ENCODE measurements at places on chromosomes 11 and 22.

GRCh38 chr11:6505577-6506240 is 8.6 kb downstream of the DNHD1 start:
- DNase-seq, result peak; percentile 21

DNA sequence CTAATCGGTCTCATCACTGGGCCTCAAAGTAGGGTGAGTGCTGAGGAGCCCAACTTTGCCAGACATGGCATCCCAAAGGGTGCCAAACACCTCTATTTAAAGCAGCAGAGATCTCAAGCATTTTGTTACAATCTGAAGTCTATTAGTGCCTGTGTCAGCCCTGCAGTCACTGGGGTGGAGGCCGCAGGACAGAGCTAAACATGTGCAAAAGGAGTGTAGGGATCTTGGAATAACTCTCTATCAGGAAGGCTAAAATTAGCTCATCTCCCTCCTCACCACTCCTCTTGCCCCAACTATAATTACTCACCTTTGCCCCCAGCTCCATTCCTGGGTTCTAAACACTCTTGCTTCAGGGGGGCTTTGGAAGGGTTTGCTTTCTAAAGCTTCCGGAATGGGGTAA is 87.5 kb downstream of the TIMP3 start:
- no peak for DNase-seq

DNA sequence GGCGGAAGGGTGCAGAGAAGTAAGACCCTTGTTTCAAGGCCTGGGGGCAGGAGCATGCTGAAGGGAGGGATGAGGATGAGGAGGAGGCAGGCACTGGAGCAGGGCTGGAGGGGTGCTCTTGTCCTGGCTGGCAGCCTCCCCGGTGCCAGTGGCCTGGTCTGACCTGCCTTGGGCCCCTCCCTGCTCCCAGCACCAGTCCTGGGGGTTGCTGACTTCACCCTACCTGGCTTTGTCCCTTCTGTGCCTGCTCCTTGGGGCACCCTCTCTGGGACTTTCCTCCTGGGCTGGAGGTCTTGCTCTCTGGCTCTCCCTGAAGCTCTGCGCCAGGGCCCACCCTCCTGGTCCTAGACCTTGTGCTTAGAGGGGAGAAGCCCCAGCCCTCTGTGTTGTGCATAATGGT is 4.7 kb upstream of the FLRT1 start:
- DNase-seq, result no peak

GRCh38 chr22:38824585-38824984 is 19.2 kb downstream of the NPTXR start:
- peak; percentile 54 for DNase-seq

DNA sequence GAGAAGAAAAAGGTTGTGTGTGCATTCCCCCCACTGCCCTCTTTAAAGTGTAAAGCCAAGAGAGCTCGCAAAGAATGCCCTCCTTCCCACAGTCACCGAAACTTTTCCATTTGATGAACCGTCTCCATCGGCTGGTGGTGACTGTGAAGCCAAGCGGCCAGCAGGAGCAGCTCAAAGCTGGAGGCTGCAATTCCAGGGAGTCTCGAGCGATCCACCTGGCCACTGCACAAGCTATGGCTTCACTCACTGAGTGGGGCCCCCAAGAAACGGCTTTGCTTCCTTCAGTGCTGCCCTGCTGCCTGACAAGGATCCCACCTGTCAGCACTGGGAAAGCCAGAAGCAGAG is 117.7 kb downstream of the ABTB2 start:
- no peak for DNase-seq

- DNase-seq, result no peak
Observed at GRCh38 chr11:86374586-86374985, at the start of gene CCDC81. TSS of gene CCDC81 (plus strand) at chr11:86374887. CDS start at chr11:86375164, 277 bp downstream.

GRCh38 chr11:12962306-12962705 is 46.8 kb upstream of the RASSF10 start:
- no peak for DNase-seq

DNA sequence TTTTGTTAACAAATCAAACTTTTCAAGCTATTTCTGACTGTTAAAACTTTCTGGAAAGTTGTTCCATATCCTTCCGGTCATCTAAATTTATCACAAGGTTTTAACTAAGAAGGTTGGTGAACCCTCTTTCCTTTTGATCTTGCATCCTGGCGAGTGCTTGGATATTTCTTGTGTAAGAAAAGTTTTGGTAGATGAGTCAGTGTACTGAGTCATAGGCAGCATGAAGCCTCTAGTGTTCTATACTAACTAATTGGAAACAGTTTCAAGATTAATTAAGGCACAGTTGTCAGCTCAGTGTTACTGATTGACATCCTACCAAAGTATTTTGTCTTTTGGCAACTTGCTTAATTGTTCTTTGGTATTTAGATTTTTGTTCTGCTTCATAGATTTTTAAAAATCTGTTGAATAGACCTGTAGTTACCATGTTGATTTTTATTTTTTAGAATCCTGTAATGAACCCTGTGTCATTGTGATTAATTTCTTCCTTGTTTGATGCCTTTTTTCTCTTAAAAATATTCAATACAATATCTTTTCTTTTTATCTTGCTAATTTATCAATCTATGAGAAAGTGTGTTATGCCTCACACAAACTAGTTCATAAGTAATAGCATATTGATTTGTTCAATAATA is 38.0 kb downstream of the METTL15 start:
- no peak for DNase-seq

- peak; percentile 53 for DNase-seq
Observed at GRCh38 chr11:123454060-123454651, 24.1 kb downstream of the GRAMD1B start.

DNA sequence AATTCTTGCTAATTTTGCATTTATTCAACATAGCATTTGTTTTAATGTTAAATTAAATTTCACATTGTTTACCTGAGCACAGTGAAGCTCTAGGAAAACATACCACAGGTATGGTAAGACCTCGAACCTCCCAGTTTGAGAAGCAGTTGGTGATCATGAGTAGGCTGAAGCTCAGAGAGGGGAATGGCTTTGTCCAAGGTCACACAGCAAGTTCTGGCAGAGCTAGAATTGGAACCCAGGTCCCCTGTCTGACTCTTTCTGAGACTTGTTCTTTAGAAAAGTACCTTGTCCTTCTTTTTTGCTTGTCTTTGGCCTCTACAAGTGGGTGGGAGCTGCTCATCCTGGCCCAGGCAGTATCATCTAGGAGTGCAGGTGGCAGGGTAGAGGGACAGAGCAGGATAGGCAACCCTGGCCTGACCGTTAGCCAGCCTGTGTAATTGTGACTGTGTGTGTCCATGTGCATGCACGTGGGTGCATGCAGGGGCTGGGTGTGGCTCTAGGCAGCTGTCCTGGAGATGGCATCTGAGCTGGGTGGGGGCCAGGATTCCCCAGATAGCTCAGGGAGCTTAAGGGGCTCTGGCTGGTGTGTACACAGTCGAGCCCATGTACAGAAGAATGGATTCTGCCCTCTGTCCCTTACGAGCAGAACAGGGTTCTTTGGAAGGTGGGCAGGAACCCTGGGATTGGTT is 21.6 kb downstream of the PHLDB1 start:
- DNase-seq, result no peak

- no peak for DNase-seq
Observed at GRCh38 chr11:134047586-134047999, 21.3 kb upstream of the JAM3 start.

GRCh38 chr11:106398502-106399075 is 321.1 kb downstream of the AASDHPPT start:
- no peak for DNase-seq

GRCh38 chr11:19729141-19729540 is 16.5 kb downstream of the NAV2 start:
- no peak for DNase-seq

DNA sequence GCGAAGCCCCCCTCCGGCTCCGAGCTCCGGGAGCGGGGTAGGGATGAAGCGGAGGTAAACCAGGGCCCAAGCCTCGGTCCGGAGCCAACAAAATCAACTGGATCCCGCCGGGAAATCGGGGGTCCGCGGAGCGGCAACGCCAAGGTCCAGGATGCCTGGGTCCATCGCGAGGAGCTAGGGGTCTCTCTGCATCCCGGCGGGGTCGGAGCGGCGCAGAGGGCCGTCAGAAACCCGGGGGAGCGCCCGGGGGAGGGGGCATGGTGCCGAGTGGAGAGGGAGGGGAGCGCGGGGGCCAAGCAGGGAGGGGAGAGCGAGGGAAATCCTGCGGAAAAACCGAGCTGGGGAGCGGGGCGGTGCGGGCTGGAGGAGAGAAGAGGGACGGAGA is 51.8 kb downstream of the SLC22A12 start:
- no peak for DNase-seq

DNA sequence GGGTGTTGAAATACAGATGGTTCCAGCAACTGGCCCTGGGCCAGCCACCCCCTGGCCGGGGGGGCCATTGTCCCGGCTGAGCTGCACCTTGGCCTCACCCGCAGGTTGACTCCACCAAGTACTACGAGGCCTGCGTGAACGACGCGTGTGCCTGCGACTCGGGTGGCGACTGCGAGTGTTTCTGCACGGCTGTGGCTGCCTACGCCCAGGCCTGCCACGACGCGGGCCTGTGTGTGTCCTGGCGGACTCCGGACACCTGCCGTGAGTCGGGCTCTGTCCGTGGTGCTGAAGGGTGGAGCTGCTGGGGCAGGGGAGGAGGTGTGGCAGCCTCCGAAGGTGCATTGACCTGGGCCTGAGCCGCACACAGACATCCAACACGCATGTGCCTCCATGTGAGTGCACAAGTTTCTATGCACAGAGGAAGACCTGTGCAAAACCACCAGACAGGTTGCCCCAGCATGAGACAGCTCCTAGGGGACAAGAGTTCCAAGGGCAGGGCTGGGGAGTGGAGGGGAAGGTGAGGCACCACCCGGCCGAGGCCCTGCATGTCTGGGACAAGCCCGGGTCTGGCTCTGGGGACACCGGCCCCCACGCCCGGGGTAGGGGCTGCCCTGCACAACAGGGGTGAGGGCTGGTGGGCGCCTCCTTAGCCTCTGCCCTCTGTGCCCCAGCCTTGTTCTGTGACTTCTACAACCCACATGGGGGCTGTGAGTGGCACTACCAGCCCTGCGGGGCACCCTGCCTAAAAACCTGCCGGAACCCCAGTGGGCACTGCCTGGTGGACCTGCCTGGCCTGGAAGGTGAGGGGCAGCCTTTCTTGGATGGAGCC is 16.1 kb downstream of the MUC5B start:
- no peak for DNase-seq

GRCh38 chr11:11978792-11979487 is 29.5 kb downstream of the DKK3 start:
- DNase-seq, result no peak

DNA sequence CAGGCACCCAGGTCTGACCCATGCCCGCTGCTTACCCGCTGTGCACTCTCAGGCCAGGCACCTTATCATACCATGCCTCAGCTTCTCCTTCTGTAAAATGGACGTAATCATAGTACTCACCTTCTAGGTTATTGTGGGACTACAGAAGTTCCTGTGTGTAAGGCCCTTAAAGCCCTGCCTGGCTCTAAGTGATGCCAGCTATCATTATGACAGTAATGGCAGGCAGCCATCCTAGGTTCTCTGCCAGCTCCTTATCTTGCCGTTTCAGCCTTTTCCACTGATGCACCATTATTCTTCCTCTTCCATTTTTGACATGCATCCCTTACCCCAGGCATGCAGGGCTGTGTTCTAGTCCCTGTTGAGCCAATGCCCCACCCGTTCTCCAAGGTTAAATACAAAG is 57.9 kb downstream of the DBX1 start:
- DNase-seq, result no peak

GRCh38 chr11:111960916-111961315 is 23.8 kb downstream of the DIXDC1 start:
- DNase-seq, result no peak

GRCh38 chr11:122002047-122002446 is 114.0 kb downstream of the BLID start:
- no peak for DNase-seq

DNA sequence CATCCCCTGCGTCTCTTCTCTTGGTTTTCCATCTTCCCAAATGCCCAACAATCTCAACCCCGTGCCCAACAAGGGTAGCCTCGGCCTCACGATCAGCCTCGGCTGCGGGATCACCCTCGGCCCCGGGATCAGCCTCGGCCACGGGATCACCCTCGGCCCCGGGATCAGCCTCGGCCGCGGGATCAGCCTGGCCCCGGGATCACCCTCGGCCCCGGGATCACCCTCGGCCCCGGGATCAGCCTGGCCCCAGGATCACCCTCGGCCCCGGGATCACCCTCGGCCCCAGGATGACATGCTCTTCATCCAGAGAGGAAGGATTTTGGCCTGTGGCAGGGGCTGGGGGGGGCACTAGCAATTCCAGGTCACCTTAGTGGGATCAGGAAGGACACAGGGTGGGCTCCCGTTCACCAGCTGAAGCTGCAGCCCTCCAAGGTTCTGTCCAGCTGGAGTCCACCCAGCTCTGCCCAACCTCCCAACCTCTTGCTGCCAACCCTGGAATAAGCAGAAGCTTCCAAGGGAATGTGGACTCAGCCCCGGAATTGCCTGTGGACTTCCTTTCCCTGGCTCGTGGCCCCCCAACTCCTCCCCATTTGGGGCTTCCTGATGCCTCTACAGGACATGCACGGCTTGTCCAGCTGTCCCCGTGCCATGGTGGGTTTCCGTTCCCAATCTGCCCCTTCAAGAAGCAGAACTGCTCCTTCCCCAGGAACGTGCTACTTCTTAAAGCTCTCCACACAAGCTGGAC is 6.2 kb downstream of the ALG12 start:
- no peak for DNase-seq

DNA sequence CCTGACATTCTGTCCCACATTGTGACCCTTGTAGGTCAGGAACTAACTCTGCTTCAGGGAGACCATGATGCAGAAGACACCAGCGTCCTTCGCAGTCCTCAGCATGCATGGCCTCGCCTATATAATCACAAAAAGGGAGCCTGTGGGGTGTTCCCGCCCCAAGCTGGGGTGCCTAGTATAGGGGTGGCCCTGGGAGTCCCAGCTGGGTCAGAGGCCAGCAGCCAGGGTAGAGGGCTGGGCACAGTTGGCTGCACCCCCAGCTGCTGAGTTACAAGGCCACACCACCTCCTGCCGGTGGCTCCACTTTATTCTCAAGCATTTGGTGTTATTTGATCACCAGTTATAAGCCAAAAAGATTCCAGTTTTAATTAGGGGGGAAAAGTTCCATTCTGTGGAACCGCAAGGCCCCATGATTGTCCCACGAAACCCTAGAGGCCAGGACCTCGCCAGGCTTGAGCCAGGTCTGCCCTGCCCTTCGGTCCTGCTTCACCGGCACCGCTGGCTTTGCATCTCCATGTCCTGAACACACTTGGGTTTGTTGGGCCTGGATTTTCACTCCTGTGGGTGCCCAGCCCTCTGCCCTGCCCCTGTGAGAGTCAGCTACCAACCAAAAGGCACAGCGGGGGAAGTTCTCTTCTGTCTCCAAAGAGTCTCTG is 15.0 kb upstream of the GNB1L start:
- DNase-seq, result no peak

- DNase-seq, result no peak
Observed at GRCh38 chr11:1039481-1040427, 3.2 kb upstream of the MUC6 start.

DNA sequence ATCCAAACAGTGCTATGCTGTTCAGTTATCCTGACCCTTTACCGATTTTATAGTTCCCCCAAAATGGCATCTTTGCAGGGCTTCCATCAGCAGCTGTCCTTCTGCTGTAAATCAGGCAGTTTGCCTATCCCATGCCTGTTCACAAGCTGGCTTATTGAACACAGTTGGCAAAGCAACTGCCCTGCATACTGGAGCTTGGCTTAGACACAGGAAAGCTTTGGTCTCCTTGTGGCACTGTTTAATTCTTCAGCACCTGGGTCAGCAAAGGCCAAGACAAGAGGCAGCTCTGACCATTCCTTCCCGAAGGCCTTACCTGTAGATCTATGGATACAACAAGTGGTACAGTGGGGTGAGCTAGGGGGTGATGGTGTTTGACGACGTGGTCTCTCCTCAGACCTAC is 32.2 kb downstream of the TSPAN18 start:
- DNase-seq, result no peak

All from CD4-positive, alpha-beta T cell treated with Interleukin-17A for 4 hours (primary cell).